ENCODE measurements at places on chromosomes 4 and X.

DNA sequence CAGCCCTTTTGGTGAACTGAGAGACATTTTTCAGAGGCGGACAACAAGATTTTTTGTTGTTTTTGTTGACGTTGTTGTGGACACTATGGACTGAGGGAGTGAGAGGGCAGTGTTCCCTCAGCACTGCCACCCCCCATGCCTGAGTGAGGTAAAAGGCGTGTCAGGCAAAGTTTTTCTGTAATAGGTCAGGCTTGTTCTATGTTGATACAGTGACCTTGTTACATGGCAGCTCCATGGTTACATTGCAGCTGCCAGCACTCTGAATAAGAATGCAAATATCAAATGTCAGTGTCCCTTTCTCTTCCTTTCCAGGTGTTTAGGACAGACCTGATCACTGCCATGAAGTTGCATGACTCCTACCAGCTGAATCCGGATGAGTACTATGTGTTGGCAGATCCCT, 36.6 kb downstream of the JADE1 start:
- DNase-seq = no peak
- no peaks in the 10 kb centered on the region for H3K27me3 ChIP-seq
- no peak overlapping the region for H3K27ac ChIP-seq
- H3K4me1 ChIP-seq = peaks cover 21% of the 10 kb centered on the region
- no peaks in the 10 kb centered on the region for H3K36me3 ChIP-seq

GRCh38 chr4:134382478-134383227, 181.1 kb upstream of the PABPC4L start:
- H3K27me3 ChIP-seq = no peaks in the 10 kb centered on the region
- no peak overlapping the region for H3K4me3 ChIP-seq
- no peaks in the 10 kb centered on the region for H3K36me3 ChIP-seq
- H3K27ac ChIP-seq = no peak overlapping the region
- H3K4me1 ChIP-seq = no peaks in the 10 kb centered on the region
- no peak for DNase-seq

- no peak for DNase-seq
- no peaks in the 10 kb centered on the region for H3K4me1 ChIP-seq
- H3K27ac ChIP-seq = no peak overlapping the region
- H3K27me3 ChIP-seq = no peaks in the 10 kb centered on the region
- H3K4me3 ChIP-seq = no peak overlapping the region
These were observed 76.9 kb upstream of the GPM6B start for GRCh38 chrX:13893826-13894225.

- no peak overlapping the region for H3K27ac ChIP-seq
- H3K27me3 ChIP-seq = no peaks in the 10 kb centered on the region
- DNase-seq = no peak
- no peaks in the 10 kb centered on the region for H3K36me3 ChIP-seq
- peaks cover 2% of the 10 kb centered on the region for H3K4me1 ChIP-seq
These were observed 82.1 kb downstream of the FIP1L1 start for GRCh38 chr4:53459548-53459947.

DNA sequence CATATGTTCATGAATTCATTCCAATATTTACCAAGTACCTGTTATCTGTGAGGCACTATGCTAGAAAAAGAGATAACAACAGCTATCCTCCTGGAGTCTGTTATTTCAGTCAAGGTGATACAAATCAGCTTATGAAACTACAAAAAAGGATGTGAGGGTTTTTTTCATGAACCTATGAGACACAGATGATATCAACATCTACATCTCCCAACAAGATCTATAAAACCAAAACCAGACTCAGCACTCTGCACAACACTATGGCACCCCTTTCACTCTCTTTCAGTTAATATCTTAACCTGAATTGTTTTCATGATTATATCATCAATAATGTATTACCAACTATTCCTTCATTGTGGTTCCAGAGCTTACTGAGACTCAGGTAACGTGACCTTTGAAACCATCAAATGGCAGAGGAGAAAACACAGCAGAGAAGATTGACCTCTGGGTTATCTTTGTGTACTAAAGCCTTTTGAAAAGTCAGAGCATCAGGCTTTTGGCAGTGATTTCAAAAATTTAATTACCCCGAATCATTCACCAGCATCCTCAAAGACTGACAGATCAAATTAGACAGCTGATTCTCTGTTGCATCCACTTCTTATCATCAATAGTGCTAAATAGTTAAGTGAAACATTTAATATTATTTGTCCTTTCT, 244.6 kb upstream of the FTHL17 start:
- no peaks in the 10 kb centered on the region for H3K4me1 ChIP-seq
- no peaks in the 10 kb centered on the region for H3K27me3 ChIP-seq
- H3K27ac ChIP-seq = no peak overlapping the region
- DNase-seq = no peak

GRCh38 chr4:110904435-110905065, 281.7 kb upstream of the PITX2 start:
- H3K36me3 ChIP-seq = no peaks in the 10 kb centered on the region
- DNase-seq = no peak
- no peak overlapping the region for H3K4me3 ChIP-seq
- H3K27me3 ChIP-seq = no peaks in the 10 kb centered on the region

DNA sequence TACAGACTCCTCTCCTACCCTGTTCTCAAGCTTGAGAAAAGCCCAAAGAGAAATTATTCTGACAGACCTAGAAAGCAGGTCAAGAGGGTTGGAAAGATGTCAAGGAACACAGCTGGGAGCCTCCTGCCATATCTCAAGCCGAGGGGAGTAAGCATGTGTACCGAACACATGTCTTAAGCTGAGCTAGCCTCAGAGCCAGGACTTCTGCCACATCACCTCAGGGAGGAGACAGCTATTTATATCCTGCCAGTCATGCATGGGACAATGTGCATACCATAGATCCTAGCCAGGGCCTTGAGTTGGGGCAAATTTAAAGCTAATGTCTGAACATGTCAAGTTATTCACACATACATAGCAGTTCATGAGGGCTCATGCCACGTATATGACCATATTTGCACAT, 11.8 kb downstream of the TMEM31 start:
- no peak for DNase-seq
- H3K36me3 ChIP-seq = no peaks in the 10 kb centered on the region
- H3K27ac ChIP-seq = no peak overlapping the region
- no peak overlapping the region for H3K4me3 ChIP-seq
- no peaks in the 10 kb centered on the region for H3K4me1 ChIP-seq

DNA sequence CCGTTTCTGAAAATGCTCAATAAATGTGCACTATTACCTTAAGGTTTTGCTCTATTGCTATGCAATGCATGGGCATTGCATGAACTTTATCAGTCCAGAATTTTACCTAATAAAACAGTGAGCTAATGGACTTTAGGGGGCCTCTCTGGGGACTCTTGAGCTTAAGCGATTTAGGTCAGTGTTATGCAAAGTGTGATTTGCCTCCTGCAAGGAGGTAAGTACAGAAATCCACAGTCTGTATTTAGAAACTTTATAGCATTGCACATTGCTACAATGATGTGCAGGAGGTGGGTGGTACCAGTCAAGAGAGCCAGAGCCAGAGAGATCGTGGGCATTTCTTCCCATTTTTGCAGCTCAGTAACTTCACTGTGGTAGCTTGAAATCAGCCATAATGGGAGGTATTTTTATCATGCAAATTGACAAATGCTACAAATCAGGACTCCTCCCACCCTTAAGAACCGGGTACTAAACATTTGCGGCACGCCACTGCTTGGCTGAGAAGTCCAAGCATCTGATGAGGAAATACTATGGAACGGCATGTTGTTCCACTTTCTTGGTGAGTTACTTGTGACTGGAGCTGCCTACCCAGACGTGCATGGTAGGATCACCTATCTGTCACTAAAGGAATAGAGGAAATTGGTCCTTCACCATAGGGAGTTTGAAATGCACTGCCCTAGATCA, 174.6 kb upstream of the PGRMC2 start:
- H3K27ac ChIP-seq = no peak overlapping the region
- peaks cover 5% of the 10 kb centered on the region for H3K4me1 ChIP-seq
- H3K27me3 ChIP-seq = no peaks in the 10 kb centered on the region
- H3K36me3 ChIP-seq = no peaks in the 10 kb centered on the region
- DNase-seq = no peak

DNA sequence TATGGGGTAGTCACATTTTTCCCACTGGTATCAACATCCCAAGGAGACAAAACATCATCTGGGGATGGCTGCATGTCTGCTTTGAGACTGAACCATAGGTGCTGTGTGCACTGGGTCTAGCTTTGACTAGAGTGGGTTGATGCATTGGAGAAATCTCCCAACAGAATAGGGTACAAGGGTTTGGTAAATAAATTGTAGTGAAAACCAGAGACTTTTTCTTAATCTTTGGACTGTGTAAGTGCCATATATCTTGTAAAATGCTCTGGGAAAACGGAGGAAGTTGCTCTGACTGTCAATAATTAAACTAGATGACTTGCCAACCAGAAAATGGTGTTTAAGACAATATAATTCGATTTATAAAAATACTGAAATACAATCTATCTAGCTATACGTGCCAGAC, 1064.0 kb upstream of the SLIT2 start:
- no peak for DNase-seq
- no peaks in the 10 kb centered on the region for H3K36me3 ChIP-seq

DNA sequence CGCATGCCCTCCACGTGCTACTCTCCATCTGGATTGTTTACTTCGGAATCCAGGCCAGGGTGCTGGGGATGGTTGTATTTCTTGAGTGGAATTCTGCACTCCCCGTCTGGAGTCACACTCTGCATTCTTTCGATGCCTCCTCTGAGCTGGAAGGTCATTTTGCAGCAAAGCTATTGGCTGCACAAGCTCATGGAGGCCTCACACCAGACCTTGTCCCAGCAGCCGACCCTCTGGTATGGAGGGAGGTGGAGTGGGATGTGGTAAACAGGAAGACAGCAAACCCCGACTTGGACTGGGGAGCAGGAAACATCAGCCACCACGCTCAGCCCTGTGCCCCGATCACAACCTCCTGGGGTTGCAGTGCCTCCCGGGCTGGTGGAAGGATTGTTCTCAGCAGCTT, 225.3 kb upstream of the LNX1 start:
- no peaks in the 10 kb centered on the region for H3K27me3 ChIP-seq
- H3K4me3 ChIP-seq = no peak overlapping the region
- H3K27ac ChIP-seq = no peak overlapping the region
- no peaks in the 10 kb centered on the region for H3K36me3 ChIP-seq
- H3K4me1 ChIP-seq = peaks cover 8% of the 10 kb centered on the region

DNA sequence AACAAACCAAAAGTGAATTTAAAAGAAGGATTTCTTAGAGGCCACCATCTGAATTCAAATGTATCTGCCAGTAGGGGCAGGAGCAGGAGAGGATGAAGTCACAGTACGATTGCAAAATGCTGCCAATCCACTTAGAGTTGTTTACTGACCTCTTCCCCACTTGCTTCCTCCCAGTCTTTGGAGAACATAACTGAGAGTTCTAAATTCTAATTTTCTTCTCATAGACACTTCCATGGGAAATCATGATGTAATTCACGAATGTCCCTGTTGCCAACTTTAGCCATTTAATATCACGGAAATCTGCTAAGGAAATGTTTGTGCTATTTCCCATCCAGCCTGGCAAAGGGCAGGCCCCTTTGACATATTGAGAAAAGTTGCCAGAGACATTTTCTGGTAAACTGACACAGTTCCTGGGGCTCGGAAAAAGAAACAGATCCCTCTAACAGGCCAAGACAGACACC, 33.6 kb upstream of the NOCT start:
- H3K27me3 ChIP-seq = no peaks in the 10 kb centered on the region
- no peaks in the 10 kb centered on the region for H3K4me1 ChIP-seq
- no peak for DNase-seq
- no peaks in the 10 kb centered on the region for H3K36me3 ChIP-seq

DNA sequence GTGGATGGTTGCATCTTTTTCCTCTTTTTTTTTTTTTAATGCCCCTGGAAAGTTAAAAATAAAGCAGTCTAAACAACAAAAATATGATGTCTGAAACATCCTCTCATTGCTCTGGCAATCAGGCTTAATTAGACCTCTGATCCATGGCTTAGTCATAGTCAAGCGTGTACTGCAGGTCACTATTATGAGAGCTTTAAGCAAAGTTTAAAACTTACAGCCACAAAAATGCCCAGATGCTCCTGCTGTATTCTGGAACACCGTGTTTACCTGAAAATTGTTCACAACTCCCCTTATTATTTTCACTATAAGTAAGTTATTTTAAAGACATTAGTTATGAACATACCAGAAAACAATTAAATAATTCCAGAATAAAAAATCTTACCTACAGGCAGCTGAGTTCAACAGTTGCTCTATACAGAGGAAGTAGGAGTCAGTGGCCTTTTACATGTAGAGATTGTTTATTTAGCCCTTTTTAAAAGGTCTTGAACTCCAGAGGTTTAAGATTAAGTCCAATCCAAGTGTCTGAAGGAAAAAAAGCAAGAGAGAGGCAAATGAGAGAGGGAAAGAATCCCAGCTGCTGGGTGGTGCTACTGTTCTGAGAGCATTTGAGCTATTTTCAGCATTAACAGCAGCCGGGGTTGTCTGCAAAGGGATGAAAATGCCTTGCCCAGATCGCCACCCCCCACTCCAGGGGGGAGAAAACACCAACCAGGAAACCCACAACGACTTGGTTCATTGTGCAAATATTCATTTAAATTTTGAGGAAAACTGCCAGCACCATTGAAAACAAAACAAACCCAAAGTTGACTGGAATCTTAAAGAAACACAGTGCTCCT, 36.9 kb downstream of the SORBS2 start:
- no peak overlapping the region for H3K27ac ChIP-seq
- peaks cover 3% of the 10 kb centered on the region for H3K4me1 ChIP-seq
- H3K27me3 ChIP-seq = no peaks in the 10 kb centered on the region

GRCh38 chrX:34546366-34546765, 110.7 kb downstream of the TMEM47 start:
- no peak overlapping the region for H3K4me3 ChIP-seq
- no peaks in the 10 kb centered on the region for H3K27me3 ChIP-seq
- H3K36me3 ChIP-seq = no peaks in the 10 kb centered on the region
- no peak overlapping the region for H3K27ac ChIP-seq
- DNase-seq = no peak

DNA sequence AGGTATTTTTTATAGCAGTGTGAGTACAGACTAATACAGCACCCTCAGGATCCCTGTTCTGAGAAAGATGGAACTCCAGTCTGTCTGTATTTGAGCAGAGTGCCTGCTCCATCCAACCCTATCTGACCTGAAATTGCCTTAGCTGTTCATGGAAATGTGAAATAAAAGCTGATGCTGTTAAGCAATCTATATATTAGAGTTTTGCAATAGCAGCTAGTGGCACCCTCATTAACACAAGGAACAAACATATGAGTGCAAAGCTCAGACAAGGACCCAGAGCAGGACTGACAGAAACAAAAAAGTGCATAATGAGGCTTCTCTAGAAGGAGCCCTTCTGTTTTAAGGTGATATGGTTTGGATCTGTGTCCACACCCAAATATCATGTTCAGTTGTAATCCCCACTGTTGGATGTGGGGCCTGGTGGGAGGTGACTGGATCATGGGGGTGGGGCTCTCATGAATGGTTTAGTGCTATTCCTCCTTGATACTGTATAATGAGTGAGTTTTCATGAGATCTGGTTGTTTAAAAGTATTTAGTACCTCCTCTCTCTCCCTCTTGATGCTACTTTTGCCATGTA, 272.9 kb upstream of the KLF3 start:
- H3K4me3 ChIP-seq = no peak overlapping the region
- no peak for DNase-seq
- H3K36me3 ChIP-seq = no peaks in the 10 kb centered on the region
- peaks cover 8% of the 10 kb centered on the region for H3K4me1 ChIP-seq
- no peak overlapping the region for H3K27ac ChIP-seq

- no peaks in the 10 kb centered on the region for H3K27me3 ChIP-seq
- peaks cover 5% of the 10 kb centered on the region for H3K4me1 ChIP-seq
- no peak for DNase-seq
- no peak overlapping the region for H3K4me3 ChIP-seq
- H3K27ac ChIP-seq = no peak overlapping the region
These were observed 240.3 kb downstream of the ANK2 start for GRCh38 chr4:113289766-113290165.

- H3K4me1 ChIP-seq = no peaks in the 10 kb centered on the region
- H3K27me3 ChIP-seq = no peaks in the 10 kb centered on the region
- no peak for DNase-seq
- H3K36me3 ChIP-seq = no peaks in the 10 kb centered on the region
- H3K4me3 ChIP-seq = no peak overlapping the region
These were observed 533.9 kb downstream of the FSTL5 start for GRCh38 chr4:161629694-161630441.

All from ovary (tissue), 10 donors.